CD4-positive, alpha-beta T cell treated with Interleukin-1 beta for 1 hour (primary cell): ENCODE measurements at places on chromosomes 4 and X.

GRCh38 chr4:92968556-92968955 is 664.8 kb downstream of the GRID2 start:
- DNase-seq: no peak

GRCh38 chr4:6362896-6363295 is 93.2 kb downstream of the WFS1 start:
- DNase-seq: no peak

GRCh38 chr4:169658975-169659715 is 38.8 kb downstream of the CLCN3 start:
- no peak for DNase-seq

- no peak for DNase-seq
Measured at GRCh38 chrX:148979786-148980185, 479.4 kb downstream of the AFF2 start.

DNA sequence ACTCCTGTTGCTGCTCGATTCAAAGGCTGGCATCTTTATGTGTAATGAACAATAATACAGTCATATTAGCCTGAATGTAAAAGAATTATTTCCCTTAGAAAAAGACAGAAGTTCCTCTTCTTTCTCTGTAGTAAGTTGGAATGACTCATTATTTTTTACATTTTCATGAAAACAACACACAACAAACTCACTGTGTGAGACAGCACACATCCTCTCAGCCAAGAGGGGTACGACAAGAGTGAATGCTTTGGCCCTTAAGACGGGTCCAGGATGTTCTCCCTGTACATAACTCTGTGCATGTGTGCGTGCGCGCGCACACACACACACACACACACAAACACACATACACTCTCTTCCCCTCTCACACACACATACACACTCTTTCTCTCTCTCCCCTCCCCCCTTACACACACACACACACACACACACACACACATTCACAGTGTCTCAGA is 72.8 kb downstream of the MANBA start:
- DNase-seq: no peak

DNA sequence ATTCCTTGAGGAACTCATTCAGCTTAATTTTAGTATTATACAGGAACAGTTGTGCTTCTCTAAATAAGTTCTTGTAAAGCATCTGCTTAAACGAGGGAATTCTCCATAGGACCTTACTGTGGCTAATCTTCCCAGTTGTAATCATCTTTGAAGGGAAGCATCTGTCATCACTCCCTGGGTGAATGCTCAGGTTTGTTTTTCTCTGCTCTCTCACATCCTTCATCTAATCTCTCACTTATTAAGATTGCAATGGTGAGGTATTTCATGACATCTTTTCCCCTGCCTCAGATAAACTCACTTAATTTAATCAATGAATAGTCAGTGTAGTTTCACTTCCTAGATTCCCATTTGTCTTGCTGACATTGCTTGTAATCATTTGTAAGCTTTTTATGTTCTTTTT is 121.8 kb upstream of the ADAMTS3 start:
- DNase-seq: no peak

GRCh38 chr4:146176891-146177290 is 1.4 kb downstream of the LSM6 start:
- DNase-seq: peak; percentile 12

- DNase-seq: no peak
Measured at GRCh38 chr4:30434656-30435055, 285.5 kb upstream of the PCDH7 start.

GRCh38 chr4:142701017-142701416 is 145.1 kb downstream of the INPP4B start:
- no peak for DNase-seq

- DNase-seq: peak; percentile 61
Measured at GRCh38 chr4:53914313-53915016, 149.9 kb downstream of the CHIC2 start.
